Stimulated activated CD4-positive, alpha-beta T cell treated with anti-CD3 and anti-CD28 coated beads, Interleukin-1b, Interleukin-23, amount 100 ng/mL, for 1 hour (primary cell): ENCODE measurements at places on chromosomes 3 and 15.

DNA sequence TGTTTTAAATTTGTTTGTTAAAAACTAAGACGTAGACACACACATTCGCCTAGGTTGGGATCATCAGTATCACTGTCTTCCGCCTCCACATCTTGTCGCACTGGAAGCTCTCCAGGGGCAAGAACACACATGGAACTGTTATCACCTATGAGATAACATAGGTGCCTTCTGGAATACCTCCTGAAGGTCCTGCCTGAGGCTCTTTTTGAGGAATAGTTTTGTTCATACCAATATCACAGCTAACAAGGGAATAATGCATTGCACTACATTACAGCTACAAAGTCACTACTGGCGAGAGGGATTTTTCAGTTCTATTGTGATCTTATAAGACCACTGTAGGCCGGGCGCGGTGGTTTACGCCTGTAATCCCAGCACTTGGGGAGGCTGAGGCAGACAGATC lies 29.9 kb downstream of the ZWILCH start:
- DNase-seq: no peak

DNA sequence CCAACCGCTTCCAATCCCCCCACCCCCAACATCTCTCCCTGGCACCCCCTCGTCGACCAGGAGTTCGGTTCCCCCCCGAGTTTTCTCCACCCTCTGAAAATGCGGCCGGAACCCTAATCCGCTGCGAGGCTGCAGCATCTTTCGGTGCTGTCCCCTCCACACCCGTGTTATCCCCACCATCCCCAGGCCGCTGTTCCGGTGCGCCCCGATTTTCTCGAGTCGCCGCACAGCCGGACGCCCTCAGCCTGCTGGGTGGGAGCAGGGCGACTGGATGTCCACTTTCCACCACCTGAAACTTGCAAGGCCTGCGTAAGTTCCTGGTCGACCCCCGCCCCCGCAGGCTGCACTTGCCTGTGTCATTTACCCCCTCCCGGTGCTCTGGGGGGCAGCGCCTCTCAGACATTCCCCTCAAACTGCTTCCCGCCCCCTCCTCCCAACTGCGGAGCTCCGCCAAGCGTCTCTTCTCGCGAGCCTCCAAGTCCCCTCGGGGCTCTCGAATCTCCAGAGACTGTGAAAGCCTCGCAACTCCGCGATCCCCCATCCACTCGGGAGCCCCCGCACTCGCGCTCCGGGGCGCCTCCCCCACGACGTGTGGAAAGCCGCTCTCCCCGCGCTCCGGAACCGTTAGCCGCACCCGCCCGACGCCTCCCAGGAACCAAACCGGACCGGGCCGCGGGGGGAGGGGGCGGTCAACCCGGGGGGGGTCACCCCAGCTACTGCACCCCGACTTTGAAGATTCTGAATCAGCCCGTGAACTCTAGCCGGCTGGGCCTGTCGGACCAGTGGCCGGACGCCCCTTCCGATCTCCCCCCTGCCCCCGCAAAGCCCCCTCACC lies 566 bp downstream of the ETV5 start:
- no peak for DNase-seq

DNA sequence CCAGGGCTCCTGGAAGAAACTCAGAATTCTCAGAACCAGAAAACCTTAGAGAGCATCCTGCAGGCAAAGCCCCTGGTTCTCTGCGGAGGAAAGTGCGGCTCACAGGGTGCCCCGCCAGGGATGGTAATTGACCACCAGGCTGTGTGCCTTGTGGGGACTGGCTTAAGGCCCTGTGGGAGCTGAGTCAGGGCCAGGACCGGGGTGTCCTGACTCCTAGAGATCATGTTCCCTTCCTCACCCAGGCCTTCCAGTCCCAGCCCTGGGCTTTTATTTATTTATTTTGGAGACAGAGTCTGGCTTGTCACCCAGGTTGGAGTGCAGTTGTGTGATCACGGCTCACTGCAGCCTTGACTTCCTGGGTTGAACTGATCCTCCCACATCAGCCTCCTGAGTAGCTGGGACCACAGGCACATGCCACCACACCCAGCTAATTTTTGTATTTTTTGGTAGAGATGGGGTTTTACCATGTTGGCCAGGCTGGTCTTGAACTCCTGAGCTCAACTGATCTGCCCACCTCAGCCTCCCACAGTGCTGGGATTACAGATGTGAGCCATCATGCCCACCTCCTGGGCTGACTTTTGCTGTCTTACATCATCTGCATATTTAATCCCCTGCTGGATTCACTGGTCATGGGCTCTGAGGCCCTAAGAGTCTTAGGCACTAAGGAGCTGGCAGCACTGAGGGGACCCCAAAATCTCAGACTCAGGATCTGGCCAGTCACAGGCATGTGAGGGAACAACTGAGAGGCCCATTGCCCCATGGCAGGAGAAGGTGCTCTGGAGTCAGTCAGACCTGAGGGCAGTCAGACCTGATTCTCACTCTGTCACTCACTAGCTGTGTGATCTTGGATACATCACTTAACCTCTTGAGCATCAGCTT lies 20.4 kb upstream of the LAMP3 start:
- DNase-seq: no peak

GRCh38 chr3:62525281-62525680 lies 151.9 kb upstream of the FEZF2 start:
- DNase-seq: no peak

DNA sequence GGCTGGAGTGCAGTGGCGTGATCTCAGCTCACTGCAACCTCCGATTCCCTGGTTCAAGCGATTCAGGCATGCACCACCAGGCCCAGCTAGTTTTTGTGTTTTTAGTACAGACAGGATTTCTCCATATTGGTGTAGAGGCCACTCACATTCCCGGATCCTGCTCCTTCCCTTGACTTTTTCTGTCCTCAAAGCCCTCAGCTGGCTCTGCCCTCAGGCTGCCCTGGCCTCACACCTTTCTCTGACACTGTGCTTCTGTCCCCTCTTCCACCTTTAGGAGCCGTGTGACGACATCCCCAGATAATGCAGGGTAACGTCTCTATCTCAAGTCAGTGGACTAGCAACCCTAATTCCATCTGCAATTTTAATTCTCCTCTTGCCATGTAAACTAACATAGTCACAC lies 8.6 kb upstream of the CYFIP1 start:
- no peak for DNase-seq

GRCh38 chr15:91308199-91308598 lies 208.1 kb downstream of the SV2B start:
- DNase-seq: no peak

- no peak for DNase-seq
These were observed 4.1 kb downstream of the FBLN2 start for GRCh38 chr3:13552857-13553652.

DNA sequence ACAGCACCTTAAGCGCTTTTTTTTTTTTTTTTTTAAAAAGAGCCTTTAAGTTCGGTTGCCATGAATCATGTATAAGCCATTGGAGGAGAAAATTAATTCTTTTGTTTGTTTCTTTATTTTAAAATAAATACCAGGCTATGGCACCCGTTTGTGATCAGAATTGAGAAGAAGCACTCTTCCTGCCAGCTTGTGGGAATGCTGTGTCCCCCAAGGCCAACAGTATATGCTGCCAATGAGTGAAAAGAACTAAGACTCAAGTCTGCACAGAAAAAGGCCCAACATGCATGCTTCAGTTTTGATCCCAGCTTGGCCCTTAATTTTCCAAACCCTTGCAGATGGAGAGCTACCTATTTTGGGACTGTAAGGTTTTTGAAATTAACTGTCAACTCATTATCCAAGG lies 90.5 kb downstream of the LRRC3B start:
- DNase-seq: no peak

- no peak for DNase-seq
These were observed 48.1 kb downstream of the PLCL2 start for GRCh38 chr3:16932877-16933276.

- no peak for DNase-seq
These were observed 25.6 kb downstream of the SLC7A14 start for GRCh38 chr3:170560296-170560695.

GRCh38 chr3:29083676-29084075 lies 197.2 kb upstream of the RBMS3 start:
- no peak for DNase-seq

DNA sequence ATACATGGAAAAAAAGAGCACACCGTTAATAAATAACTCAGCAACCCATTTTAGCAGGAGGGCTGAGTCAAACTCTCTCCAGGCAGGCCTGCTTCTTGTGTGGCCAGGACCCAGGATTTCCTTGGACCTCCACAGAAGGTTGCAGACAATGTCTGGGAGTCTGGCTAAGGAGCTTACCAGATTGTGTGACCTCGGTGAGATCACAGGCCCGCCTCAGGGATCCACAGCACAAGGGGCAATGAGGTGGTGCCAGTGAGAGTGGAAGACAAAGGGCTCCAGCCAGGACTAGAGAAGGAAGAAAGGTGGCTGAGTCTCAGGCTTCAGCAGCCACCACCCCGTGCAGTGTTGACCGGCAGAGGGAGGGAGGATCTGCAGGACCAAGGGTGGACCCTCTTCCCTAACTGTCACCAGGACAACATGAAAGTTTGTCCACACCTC lies 32.2 kb upstream of the SEC22A start:
- DNase-seq: no peak

GRCh38 chr3:46913644-46914043 lies 36.1 kb downstream of the PTH1R start:
- DNase-seq: no peak

DNA sequence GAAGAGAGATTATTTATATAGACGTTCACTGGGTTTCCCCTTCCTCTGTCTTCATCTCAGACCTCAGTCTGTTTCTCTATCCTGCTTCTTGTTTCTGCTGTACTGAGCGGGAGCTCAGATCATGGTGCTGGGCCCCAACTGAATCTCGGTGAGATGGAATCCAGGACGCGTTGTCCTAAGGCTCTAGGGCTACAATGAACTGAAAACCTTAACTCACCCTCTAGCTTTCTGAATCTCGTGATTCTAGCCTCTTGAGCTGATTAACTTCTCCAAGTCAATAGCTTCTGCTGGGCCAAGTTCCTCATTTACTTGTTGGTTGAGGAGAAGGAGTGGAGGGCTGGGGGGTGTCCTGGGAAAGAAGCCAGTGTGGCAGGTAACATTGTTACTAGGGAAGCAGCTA lies 32.7 kb upstream of the MAP3K13 start:
- DNase-seq: no peak

GRCh38 chr3:16406579-16406978 lies 106.9 kb downstream of the RFTN1 start:
- DNase-seq: no peak

- no peak for DNase-seq
These were observed 233.5 kb downstream of the IL20RB start for GRCh38 chr3:137191133-137191923.

- no peak for DNase-seq
These were observed 12.7 kb downstream of the SLC6A20 start for GRCh38 chr3:45783667-45784066.

GRCh38 chr15:29014493-29014892 lies 128.7 kb downstream of the APBA2 start:
- no peak for DNase-seq

GRCh38 chr15:30670056-30670455 lies 44.1 kb downstream of the ARHGAP11B start:
- DNase-seq: no peak

DNA sequence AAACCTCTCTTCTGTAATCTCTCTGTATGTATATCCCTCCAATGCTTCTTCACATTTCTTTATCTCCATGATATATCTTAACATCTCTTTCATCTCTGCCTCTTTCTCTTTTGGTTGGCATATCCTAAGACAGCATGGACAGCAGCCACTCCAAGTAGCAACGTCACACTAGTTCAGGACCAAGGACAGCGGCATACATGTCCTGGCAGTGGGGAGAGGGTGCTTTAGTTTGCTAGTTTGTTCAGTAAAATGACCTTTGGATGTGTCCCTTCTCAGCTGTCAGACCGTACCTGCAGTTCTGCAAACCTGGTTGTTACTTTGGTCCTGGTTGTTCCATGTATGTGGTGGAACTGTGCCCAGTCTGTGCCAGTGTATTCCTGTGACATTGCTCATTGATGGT lies 225.6 kb upstream of the ROPN1 start:
- no peak for DNase-seq

- no peak for DNase-seq
These were observed 64.8 kb downstream of the SCN11A start for GRCh38 chr3:38986901-38987300.

GRCh38 chr3:128867200-128868125 lies 12.0 kb upstream of the ACAD9 start:
- DNase-seq: no peak

DNA sequence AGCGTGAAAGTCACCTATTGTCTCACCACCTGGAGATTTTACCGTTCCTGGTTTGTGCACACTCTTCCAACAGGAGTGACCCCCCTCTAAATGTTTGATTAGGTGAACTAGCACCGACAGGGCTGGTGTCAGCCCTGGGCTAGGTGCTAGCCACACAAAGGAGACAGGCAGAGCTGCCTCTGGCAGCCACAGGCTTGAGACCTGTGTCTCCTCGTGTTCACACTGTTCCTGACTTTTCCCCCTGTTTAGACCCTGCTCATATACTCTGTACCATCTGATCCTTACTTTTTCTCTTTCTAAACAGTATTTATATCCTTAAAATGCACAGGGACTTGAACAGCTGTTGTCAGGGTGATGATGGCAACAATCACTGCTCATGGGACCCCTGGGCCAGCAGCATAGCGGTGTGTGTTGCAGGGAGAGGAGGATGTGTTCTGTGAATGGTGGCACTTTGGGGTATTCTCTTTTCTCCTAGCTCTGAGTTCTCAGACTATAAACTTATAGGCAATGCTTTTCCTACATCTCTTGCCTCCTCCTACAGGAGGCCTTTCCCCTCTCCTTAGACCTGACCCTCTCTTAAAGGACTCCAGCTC lies 5.5 kb downstream of the CD80 start:
- no peak for DNase-seq

GRCh38 chr15:99241752-99242151 lies 7.6 kb downstream of the TTC23 start:
- no peak for DNase-seq

DNA sequence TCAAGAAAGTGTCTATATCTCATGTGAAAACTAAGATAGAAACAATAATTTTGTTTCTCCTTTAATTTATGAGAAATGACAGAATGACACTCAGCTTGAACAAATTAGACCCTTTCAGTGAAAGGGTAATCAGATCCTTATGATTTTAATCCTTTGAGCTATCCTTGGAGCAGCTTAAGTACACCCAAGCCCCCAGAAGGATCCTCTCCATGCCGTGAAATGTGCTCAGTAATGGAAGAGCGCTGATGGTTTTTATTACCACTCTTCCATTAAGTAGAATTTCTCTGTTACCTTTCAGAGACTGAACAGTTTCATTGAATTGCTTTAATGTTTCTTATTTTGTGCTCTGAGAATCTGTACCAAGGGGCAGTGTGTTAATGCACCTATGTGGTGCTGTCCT lies 54.3 kb downstream of the HMG20A start:
- DNase-seq: no peak

DNA sequence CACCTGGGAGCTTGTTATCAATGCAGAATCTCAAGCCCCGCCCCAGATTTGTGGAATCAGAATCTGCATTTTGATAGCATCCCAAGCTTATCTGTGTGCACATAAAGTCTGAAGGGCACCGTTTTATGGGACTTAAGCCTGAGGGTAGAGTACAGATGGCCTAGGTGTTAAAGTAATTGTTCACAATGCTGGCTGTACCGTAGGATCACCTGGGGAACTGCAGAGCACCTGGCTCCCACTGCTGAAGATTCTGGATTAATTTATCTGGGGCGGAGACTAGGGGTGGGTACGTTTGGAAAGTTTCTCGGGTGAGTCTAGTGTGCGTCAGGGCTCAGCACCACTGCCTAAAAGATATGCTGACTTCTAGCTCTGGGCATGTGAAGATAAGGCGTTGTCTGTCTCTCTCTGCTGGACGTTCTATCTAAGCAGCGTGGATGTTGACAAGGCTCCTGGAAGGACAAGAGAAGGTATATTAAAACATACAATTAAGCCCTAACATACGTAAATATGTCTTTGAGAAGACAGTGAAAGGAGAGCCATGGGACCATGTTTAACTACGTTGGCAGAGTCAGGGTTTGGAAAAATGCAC lies 63.2 kb upstream of the RASGRP1 start:
- no peak for DNase-seq
